ENCODE measurements at places on chromosomes 6 and 20.
A peak's percentile ranks its signal among the peaks of the same experiment; 100 is the strongest.

DNA sequence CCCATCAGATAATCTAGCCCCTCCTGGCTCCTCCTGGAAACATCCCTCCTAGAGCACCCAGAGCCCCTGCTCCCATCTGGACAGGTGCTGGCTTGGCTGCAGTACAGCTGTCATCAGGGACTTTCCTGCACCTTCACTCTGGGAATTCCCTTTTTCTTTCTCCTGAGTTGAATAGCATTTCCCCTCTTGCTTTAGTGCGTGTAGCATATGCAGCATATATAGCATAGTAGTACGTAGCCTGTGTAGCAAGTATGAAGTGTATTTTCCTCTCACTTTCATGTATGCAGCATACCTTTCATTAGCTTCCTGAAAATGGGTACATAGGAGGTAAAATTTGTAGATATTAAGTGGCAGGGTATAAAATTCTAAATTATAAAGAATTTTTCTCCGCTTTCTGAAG is 352.9 kb downstream of the ESR1 start:
- no peak for DNase-seq

GRCh38 chr20:48461091-48461734 is 366.6 kb downstream of the PREX1 start:
- DNase-seq = no peak

DNA sequence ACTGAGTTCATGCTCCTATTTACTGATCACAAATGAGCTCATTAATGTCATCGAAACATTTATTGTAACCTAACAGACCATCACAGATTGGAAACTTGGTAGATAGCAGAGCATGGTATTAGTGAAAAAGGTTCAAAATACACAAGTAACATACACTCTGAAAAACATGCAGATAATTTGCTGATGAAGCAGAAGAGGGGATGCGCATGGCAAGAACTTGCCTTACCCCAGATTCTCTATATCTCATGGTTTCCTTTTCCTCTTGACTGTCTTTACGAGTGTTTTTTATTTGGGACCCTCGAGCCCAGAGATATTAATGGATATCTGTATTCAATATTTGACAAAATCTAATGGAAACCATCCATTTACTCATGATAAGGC is 37.6 kb downstream of the QRSL1 start:
- no peak for DNase-seq

GRCh38 chr20:60237981-60238380 is 279.8 kb downstream of the CDH26 start:
- no peak for DNase-seq

DNA sequence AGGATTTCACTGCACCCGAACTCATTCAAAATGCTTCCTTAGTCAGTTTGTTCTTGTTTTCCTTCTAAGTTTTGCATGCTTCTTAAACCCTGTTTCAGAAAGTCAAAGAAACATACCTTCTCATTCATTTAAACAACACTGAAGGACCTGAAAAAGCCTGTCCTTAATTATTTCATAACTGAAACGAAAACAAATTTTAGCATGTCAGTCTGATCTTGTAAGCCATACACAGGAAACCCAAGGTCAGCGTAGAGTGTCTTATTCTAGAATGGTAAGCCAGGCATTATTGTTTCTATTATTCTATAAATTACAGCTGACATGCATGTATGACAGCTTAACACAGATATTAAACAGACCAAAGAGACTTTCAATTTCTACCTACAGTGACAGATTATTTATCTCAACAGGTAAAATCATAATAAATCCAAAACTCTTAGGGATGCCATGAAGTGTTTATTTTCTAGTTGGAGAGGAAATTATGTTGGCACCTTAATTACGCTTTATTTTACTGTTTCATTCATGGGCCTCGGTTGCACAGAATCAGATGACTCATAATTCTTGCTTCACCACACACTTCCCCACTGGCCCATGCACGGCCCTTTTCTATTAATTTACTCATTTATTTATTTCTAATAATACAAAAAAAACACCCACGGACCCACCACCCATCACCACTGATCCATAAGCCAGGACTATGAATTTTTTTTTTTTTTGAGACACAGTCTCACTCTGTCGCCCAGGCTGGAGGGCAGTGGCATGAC is 39.3 kb upstream of the DUSP22 start:
- DNase-seq = no peak

- DNase-seq = no peak
These were observed 180.7 kb upstream of the GGTLC1 start for GRCh38 chr20:24169256-24169655.

GRCh38 chr6:46651816-46652215 is 802 bp downstream of the CYP39A1 start:
- no peak for DNase-seq

GRCh38 chr6:36815962-36816735 is 23.1 kb downstream of the CPNE5 start:
- no peak for DNase-seq

DNA sequence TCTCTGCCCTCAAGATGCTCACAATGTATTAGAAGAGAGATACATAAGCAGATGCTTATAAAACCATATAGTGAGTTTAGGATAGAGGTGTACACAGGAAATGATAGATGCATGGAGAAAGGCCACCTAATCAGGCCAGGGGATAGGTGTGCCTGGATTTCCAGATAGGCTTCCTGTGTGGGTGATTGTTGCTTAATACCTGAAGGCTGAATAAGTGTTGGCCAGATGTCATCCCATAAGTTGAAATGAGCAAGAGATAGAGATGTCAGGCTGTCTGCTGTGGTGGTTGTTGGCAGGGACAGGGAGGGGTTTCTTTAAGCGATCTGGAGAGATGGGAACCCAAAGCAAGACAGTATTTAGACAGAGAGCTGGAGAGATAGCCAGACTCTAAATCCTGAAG is 109.8 kb upstream of the SGK1 start:
- DNase-seq = no peak

DNA sequence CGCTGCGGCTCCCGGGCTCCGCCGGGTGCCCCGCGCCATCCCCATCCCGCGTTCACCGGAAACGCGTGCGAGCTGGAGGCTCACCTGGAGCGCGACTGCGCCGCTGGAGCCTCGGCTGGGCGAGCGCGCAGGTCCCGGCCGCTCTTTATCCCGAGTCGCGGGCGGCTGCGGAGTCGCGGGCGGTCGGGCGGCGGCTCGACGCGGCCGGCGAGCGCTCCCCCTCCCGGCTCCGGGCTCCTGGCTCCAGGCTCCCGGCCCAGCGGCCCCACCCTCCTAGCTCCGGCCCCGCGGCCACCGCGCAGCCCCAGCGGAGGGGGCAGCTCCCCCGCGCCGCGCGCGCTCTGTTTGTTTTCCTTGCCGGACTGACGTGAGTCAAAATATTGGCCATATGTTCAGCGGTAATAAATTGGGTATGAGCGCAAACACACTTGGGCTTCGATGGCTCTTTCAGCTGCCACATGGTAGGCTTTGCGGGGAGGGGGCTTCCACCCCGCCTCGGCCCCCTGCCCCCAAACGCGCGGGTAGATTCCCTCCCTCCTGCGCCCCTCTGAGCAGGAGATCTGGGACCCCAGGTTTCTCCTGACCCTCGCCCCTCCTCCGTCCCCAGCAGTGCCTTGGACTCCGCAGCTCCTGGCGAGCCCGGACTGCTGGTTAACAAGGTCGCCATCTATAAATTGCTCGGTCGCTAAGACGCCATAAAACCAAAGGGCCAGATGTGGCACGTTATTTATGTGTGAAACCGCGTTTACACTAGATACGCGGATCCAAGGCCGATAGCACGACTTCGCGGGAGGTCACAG is 8.8 kb upstream of the NKX2-2 start:
- peak; percentile 80 for DNase-seq

GRCh38 chr6:18488004-18488403 is 100.9 kb downstream of the RNF144B start:
- no peak for DNase-seq

- no peak for DNase-seq
These were observed 12.4 kb downstream of the MTHFD1L start for GRCh38 chr6:150877928-150878327.

DNA sequence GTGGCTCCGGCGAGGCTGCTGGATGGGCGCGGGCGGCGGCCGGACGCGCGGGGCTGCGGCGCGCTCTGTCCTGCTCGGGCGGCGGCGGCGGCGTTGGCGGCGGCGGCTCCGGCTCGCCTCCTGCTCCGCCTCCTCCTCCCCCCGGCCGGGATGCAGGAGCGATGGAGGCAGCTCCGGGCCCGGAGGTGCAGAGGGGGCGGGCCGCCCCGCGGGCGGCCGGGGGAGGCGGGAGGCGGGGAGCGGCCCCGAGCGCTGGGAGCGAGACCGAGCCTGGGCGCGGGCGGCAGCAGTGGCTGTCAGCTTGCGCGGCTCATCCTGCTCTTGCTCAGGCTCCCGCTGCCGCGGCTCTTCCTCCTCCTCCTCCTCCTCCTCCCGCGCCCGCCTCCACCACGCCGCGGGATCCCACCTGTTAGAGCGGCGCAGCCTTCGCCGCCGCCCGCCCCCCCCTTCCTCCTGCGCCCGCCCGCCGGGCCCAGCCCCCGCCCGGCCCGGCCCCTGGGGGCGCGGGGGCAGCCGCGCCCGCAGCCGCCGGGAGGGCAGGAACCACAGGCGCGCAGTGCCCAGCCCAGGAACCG is at the start of gene NOL4L:
TSS of gene NOL4L (minus strand) at position 323 of the 575 bp plus-strand sequence. CDS start 443 bp downstream, outside the sequence.
- peak; percentile 61 for DNase-seq

GRCh38 chr6:126718600-126719327 is 378.8 kb downstream of the CENPW start:
- DNase-seq = no peak

DNA sequence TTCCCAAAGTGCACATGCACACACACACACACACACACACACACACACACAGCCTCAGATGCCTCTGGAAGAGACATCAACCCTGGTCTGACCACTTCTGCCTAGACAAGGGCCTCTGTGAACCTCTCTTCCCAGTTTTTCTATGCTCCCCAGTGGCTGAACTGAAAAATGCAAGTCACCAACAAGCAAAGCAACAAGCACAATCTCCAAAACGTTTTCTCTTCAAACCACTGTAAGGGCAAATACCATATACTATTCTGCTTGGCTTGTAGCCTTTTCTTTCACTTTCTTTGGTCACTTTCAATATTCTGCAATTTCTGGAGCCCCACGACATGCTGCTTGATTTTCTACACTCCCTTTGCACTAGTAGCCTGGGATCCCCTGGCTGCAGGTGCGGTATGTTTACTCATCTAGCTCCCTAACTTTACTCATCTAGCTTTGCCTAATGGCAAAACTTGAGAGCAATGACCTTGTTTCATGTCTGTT is 121.4 kb upstream of the DST start:
- no peak for DNase-seq

GRCh38 chr6:94956910-94957309 is 620.4 kb upstream of the MANEA start:
- DNase-seq = no peak

DNA sequence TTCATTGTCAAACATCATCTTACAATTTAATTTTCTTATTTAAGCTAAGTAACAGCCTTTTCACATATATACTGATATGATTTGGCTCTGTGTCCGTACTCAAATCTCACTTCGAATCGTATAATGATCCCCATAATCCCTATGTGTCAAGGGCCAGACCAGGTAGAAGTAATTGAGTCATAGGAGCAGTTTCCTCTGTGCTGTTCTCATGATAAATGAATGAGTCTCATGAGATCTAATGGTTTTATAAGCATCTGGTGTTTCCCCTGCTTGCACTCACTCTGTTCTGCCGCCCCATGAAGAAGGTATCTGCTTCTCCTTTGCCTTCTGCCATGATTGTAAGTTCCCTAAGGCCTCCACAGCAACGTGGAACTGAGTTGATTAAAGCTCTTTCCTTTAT is 25.1 kb upstream of the CMTR1 start:
- DNase-seq = no peak

All from frontal cortex (tissue), 4 donors.